ENCODE measurements at places on chromosomes 1 and 21.
A peak's percentile ranks its signal among the peaks of the same experiment; 100 is the strongest.

DNA sequence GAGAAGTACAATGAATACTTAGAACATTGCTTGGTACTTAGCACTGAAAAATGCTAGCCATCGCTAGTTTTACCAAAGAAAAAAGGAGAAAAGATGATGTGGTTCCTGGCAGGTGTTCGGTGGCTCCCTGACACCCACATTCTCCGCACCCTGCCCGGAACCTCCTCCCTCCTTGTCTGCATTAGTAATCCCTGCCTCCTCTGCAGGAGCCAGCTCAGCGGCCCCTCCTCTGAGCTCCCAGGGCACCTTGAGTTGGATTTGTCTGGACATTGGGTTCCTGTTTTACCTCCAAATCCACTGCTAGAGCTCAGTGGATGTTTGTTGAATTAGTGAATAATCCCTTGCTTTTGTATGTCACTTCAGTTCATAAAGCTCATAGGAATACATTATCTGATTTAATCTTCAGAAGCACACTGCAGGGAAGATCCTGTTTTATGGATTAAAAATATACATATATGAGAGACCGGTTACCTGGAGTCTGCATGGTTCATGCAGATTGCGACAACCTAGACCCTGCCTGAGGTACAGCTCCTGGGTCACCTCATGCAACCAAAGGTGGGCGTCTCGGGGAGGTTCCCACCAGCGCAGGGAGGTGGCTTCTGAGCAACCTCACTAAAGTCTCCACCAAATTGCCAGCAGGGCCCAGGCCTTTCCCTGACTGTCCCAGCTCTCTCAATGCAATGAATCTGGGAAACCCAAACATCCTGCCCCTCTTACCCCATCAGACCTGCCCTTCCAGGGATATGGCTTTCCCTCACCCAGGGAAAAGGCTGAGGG, 24.2 kb downstream of the PCAT6 start:
- no peak for DNase-seq

DNA sequence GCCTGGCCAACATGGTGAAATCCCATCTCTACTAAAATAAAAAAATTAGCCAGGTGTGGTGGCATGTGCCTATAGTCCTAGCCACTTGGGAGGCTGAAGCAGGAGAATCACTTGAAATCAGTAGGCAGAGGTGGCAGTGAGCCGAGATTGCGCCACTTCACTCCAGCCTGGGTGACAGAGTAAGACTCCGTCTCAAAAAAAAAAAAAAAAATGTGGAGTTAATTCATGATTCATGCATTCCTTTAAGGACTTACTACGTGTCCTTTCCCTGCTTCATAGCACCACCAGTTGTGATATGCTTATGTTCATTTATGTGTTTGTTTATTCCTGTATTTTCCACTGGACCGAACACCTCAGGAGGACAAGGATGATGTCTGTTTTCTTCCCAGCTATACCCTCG, 12.7 kb upstream of the PRELP start:
- peak; percentile 62 for DNase-seq

DNA sequence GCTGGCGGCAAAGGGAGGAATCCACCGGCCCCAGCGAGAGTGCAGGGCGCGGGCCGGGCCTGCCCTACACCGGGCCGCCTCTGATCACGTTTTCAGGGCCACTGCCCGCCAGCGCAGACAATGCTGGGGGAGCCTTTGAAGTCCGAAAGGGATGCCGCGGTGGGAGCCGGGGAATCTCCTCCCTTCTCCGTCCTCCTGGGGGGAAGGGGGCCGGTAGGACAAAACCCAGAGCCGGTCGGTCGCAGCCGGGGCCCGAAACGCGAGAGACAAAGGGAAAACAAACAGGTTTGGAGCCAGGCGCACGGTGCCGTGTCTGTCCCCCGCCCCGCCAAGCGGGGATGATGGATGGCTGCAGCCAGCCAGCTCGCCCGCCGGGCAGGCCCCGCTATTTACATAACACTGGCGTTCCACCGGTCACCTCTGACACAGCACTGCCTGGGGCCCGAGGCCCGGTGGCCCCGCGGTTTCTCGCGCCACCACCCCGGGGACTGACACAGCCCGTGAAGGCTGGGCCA, 92.0 kb downstream of the CASZ1 start:
- DNase-seq, result no peak

DNA sequence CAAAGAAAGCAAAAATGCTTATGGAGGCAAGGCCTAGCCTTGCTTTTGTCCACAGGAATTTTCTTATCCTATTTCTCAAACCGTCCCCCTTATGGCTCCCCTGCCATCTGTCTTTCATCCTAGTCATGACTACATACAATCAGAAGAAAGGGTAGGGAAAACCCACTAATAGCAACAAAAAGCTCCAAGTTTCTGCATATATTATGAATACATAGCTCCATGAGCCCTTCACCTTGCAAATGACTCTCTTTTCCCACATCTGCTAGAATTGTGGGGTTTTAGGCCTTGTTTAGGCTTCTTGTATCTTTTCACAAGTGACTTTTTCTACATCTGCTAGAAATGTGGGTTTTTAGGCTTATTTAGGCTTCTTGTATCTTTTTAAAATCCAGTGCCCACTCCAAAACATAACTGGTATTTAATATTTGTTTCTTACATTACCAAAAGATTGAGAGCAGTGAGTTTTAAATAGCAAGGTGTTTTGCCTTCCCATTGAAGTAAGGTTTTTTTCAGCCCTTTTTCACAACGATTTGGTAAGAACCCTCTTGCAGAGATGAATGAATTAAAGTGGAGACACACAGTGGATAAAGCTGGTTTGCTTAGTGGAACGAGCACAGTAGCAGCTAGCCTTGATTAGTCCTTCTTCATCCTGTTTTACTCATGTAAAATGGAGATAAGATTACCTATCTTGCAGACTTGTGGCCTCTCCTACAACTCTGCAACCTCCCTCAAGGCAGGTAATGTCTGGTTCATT, 4.4 kb downstream of the GADD45A start:
- no peak for DNase-seq

GRCh38 chr1:207808322-207808705, 56.5 kb downstream of the CD46 start:
- DNase-seq, result no peak

DNA sequence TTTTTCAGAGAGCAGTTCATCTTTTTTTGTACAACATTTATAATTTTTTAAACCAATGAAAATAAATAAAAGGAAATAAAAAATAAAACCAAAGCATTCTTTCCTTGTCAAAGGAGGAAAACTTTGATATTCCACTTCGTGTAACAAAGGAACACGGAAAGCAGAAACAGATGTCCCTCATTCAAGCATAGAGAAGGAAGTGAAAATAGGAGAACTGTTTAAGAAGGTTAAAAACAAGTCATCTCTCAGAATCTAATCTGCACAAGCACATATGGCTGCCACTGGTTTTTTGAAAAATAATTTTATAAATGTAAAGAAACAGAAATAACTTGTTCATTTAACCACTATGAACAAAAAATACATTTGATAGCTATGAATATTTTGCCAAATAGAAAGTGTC, 35.9 kb upstream of the ZNF644 start:
- no peak for DNase-seq

- no peak for DNase-seq
These were observed 336.0 kb downstream of the NUF2 start for GRCh38 chr1:163657719-163658118.

- no peak for DNase-seq
These were observed 59.2 kb downstream of the TIAM1 start for GRCh38 chr21:31284797-31285397.

DNA sequence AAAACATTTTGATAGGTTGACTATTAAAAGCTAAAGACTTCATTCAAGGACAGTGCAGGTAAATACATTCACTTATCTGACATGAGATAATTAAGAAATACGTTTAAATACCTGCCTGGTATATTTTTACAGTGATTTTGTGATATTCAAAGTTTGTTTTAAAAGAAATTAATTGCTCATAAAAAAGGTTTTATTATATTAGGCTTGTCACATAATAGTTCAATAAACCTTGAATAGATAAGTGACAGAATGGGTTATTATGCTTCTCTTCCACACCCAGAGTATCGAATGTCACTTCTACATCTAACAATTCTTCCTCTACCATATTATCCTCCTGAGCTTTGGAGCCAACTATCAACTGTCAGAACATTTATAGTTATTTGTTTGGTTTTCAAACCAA, 60.0 kb downstream of the LTN1 start:
- DNase-seq, result no peak

DNA sequence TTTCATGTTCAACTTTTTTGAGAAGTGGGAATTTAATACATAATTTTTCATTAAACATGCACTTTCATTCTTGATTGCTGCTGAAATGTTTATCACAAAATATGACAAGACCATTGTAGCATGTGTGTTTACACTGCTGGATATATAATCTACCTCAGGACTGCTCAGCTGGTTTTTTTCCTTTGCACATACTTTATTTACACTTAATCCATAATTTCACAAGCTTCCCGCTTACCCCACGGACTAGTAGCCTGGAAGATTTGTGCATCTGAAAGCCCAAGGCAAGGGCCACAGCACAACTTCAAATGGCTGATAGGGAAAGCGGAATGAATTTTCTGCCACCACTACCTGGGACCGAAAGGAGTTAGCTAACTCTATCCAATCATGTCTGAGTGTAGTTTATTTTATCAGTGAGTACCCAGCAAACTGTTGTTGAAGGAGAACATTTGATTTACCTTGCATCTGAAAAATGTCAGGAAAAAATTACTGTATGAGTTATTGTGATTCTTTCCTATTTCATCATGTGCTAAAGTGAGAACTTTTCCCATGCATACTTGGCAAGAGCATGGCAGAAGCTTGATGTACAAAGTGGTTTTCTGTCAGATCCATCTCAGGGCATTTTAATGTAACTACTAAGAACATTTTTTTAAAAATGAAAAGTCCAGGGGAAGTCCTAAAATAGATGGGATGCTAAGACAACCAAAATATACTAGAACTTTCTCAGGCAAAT, 558.2 kb upstream of the USP24 start:
- DNase-seq, result no peak

DNA sequence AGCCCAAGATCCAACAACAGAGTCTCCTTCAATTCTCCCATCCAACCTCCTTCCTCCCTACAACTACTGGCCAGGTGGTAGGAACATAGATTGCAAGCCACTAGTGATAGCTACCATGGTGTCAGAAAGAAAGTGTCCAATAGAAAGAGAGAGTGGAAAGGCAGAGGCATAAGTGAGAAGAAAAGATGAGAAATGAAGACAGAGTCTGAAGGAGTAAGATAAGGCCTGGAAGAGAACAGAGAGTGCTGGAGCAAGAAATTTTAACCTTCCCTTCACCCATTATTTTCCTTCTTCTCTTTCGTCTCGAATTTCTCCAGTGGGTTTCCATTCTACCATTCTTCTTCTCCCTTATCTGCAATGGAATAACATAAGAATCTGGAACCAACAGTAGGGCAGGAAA, 57.9 kb downstream of the CDC42BPA start:
- DNase-seq, result no peak

Measured in GM04504 (cell line).